ENCODE measurements at places on chromosomes 5 and 9.

DNA sequence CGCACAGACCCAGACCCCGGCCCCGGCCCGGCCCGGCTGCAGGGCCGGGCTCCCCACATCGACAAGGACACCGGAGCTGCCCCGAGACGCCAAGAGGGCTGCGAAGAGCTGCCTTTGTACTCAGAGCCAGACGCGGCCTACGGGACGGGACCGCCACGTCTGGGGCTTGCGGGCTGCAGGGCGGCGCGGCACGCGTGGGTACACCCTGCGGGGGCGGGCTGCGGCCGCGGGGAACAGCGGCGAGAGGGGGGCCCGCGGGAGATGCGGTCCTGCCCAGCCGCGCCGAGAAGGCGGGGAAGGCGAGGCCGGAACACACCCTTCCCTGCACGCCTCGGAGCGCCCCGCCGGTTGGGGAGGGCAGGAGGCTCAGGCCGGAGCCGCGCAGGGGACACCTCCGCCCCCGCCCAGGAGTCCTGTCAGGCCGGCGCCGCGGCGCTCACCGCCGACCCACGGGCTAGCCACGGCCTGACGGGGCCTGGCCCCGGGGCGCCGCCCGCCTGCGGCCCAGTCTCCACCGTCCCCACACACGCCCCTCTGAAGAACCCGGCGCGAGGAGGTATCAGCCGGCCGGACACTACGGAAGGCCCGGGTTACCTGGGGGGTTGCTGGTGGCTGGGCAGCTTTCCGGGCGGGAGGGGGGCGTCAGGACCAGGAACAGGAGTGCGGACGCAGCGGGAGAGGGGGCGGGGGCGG is 478 bp downstream of the RAB14 start:
- DNase-seq: no peak

GRCh38 chr5:134479839-134480238 is 45.6 kb upstream of the JADE2 start:
- no peak for DNase-seq

DNA sequence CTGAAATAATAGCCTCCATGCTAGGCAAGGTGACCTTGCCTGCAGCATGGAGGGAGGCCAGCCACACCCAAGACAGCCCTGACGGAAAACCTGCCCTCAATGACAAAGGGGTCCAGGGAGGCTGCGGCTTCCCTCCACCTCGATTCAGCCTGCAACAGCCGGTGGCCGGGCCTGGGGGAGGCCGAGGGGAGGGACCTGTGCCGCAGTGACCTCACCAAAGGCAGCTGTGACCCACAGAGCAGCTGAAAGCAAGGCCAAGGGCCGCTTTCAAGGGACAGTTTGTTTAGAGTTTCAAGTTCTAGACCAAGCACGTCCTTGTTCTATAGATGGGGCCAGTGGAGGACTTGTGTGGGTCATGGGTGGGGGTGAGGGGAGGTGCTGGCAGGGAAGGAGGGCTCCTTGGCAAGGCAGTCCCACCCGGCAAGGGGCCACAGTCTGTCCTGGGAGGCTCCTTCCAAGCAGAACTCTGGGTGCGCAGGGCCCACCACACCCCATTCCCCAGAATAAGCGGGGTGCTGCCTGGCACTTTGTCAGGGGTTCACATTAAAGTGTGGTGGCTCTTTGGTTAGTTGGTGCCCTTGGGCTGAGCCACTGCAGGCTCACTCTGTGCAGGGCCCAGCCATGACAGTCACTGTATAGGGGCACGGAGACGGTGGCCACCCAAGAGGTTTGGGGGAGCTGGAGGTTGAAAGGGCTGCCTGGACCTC is 226.5 kb downstream of the FANCC start:
- no peak for DNase-seq

- no peak for DNase-seq
Observed at GRCh38 chr9:86546712-86547111, 192.5 kb upstream of the TUT7 start.

DNA sequence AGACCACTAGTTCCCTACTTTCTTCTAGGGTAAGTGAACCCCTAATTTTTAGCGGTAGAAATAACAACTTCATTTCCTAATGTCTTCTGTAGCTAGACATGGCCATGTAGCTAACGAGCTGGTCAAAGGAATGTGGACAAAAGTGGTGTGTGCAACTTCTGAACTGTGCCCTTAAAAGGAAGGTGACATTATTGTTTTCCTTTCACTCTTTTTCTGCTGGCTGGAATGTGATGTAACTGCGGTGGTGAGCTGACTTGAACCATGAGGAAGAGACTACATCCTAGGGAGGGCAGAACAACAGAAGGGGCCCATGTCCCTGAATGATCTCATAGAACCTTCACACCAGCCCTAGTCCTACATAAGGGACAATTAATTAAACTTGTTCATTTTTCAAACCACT is 1.3 kb upstream of the SNX2 start:
- no peak for DNase-seq

- no peak for DNase-seq
Observed at GRCh38 chr5:141785135-141785534, 93.1 kb downstream of the PCDH1 start.

DNA sequence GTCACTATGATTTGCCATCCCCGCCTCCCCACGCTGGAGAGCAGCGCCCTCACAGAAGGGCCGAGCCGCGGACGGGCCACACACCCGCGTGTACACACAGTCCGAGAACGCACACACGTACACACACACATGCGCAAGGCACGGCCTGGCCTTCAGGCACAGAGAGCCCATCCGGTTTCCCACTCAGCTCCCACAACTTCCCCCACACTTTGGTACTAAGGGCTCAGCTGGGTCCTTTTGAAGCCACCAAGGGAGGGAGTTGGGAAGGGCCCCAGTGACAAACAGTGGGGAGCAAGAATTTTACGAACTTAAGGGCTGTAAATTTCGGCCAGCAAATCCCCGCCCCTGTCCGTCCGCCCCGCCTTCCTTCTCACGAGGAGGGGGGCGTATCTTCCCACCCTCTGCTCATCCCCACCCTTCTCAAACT is 133.3 kb upstream of the HAND1 start:
- no peak for DNase-seq

DNA sequence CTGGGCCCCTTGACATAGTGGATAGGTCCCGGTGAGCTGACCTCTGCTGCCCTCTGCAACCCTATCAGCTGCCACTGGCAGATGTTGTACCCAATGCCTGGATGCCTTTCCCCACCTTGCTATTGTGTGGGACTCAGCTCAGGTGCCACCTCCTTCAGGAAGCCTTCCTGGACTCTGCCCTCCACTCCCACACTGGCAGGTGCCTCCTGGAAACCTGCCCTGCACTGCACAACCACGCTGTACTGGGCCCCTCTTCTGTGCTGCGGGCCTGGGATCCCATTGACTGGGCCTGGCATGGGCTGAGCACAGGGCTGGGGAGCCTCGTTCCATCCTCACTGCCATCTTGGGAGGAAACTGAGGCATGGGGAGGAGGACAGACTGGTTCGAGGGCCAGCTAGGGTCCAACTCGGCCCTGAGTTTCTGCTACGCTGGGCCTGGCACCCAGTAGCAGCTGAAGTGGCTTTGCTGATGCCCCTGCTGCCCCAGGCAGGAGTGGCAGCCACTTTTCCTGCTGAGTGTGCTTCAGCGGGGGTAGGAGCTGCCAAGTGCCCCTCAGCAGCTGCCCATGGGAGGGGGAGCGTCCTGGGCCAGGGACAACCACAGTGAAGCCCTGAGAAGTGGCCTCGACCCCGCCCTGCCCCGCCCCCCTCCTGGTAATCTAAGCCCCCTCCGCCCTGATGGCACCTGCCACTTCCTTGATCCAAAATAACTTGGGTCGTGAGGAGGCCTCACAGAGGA is 1.3 kb downstream of the AK1 start:
- DNase-seq: no peak

DNA sequence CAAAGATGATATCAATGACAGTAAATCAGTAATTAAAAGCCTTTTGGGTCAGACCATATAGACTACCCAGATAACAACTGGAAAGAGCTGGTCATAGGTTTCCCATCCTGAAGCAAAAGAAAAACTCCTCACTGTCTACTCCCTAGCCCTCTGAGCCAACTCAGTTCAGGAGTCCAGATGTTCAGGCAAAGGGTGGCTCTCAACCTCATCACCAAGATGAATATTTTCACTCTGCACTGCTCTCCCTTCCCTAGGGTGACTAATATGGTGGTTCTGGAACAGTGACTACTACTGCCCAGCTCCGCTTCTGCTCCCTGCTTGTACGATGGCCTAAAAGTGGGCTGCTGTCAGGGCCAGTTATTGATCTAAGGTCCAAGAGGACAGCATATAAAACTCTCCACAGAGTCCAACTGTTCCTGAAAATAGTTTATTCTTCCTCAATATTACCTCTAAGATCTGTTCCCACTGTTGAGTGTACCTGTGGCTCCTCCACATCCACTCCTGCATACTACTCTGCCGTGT is 263.4 kb upstream of the SLC30A5 start:
- DNase-seq: no peak

GRCh38 chr9:114221706-114222465 is 66.5 kb downstream of the COL27A1 start:
- no peak for DNase-seq

GRCh38 chr9:96420468-96421219 is 2.5 kb upstream of the ZNF367 start:
- peak; percentile 87 for DNase-seq

GRCh38 chr5:158451203-158451992 is 592.5 kb upstream of the CLINT1 start:
- no peak for DNase-seq

GRCh38 chr5:105544300-105544699 is 1981.7 kb upstream of the NUDT12 start:
- DNase-seq: no peak

DNA sequence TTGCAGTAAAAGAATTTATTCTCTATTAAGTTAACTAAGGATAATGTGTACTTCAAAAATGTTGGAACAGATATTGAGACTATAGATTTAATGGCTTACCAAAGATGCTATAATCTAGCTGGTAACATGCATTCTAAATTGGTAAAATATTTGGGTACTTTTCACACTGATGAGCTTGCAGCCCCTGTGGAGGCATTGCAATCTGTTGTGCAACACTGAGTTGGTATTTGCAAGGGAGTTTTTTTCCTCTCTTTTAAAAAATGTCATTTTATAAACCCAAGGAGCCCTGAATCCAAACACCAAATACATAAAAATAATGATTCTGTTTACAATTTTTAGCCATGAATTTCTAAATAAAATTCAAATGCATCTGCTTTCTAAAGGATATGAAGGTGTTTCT is 944.8 kb downstream of the DTWD2 start:
- no peak for DNase-seq

DNA sequence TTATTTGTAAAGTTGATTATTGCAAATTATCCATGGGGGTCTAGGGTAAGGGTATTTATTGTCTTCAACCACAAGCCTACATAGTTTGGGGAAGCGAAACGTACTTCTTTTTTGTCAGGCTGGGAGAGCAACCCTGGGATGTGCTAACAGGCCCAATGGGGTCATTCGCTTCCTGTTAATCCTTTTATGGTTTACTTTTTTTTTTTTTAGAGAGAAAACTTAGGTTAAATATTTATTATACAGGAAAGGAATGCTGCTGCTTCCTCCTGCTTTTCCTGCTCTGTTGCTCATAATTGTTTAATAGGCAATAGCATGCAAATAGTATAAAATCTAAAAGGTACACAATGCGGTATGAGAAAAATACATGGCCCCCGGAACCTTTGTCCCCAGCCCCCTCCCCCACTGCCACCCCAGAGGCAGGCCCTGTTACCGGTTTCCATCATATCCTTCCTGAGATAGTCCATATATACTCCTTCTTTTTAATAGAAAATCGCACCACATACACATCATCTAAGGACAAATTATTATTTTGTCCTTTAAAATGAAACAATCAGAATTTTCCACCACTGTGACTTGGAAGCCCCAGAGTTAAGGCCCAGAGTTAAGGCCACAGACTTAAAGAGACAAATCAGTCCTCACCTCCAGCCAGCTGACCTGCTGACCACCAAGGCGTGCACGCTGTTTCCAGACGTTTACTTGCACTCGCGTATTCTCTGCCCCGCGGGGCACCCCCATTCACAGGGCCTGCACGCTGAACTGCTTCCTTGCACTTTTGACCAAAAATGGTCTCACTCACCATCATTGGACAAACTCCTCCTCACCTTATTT is 83.9 kb downstream of the NDFIP1 start:
- DNase-seq: no peak

- no peak for DNase-seq
Observed at GRCh38 chr5:58235299-58235698, 224.6 kb downstream of the PLK2 start.

GRCh38 chr5:9245071-9245470 is 300.8 kb downstream of the SEMA5A start:
- no peak for DNase-seq

DNA sequence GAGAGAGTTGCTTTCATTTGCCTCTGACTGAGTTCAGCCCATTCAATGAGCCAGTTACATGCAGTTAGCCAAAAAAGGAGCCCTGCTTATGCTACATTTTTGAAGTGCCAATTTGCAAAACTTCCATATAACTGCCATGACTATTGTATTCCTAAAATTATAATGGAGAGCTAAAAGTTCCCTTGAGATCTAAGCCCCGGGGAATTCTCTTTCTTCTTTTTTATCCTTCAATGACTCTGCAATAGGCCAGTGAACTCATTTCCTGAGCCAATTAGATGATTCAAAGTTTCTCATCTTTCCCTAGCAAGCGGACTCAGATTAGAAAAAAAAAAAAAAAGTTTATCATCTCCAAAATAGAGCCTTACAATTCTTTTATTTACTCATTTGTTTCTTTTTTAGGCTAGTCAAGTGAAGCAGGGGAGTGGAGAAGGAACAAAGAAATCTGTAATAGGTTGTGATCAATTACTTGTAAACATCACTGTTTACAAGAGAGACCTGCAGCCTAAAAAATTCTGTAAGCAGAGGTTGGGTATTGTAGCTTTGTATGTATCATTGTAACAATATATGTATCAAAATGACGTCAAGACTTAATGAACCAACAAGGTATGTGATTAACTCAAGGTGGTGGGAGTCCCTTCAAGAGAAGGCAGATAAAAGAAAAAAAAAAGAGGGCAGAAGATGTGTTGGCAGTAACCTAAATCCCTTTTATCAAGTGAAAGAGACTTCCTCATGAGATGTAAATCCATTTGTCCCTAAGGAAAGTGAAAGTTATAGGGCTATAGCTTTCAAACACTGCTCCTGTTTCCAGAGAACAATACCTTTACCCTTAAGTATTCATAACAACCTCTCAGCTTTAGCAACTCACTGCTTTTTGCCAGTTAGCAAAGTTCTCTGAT is 48.7 kb upstream of the HOMER1 start:
- DNase-seq: no peak

- DNase-seq: no peak
Observed at GRCh38 chr5:144404672-144405071, 234.0 kb downstream of the KCTD16 start.

- DNase-seq: no peak
Observed at GRCh38 chr5:152568016-152568415, 162.9 kb upstream of the NMUR2 start.

DNA sequence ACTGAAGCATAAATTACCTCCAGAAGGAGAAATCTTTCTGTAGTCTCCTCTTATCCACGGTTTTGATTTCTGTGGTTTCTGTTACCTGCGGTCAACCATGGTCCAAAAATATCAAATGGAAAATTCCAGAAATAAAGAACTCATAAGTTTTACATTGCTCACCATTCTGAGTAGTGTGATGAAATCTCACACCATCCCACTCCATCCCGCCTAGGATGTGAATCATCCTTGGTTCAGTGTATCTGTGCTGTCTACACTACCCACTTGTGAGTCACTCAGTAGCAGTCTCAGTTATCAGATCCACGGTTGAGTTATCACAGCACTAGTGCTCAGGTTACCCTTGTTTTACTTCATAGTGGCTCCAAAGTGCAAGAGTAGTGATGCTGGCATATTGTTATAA is 371.2 kb downstream of the NFIB start:
- DNase-seq: peak; percentile 82

GRCh38 chr5:167861129-167861927 is 430.1 kb upstream of the WWC1 start:
- DNase-seq: no peak

- no peak for DNase-seq
Observed at GRCh38 chr9:128003966-128004604, 23.3 kb upstream of the EEIG1 start.
